ENCODE measurements at places on chromosomes 5 and 9.

DNA sequence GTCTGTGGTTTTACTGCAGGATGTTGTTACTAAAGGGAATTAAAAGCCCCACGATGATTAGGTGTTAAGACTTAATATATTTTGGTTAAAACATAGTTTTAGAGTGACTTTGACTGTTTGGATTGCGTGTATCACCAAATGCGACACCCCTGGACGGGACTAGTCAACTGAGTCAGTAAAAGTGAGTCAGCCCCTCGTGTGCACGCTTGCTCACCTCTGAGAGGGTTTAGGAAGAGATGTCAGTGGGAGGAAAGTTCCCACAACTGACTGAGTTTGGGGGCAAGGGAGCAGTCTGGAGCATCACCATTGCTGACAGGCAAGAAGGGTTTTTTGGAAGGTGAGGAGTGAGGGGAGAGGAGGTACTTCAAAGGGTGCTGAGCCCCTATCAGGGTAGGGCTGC is 14.4 kb upstream of the DMRT3 start:
- DNase-seq, result no peak

- DNase-seq, result no peak
Measured at GRCh38 chr5:172844577-172844838, 10.5 kb downstream of the ERGIC1 start.

DNA sequence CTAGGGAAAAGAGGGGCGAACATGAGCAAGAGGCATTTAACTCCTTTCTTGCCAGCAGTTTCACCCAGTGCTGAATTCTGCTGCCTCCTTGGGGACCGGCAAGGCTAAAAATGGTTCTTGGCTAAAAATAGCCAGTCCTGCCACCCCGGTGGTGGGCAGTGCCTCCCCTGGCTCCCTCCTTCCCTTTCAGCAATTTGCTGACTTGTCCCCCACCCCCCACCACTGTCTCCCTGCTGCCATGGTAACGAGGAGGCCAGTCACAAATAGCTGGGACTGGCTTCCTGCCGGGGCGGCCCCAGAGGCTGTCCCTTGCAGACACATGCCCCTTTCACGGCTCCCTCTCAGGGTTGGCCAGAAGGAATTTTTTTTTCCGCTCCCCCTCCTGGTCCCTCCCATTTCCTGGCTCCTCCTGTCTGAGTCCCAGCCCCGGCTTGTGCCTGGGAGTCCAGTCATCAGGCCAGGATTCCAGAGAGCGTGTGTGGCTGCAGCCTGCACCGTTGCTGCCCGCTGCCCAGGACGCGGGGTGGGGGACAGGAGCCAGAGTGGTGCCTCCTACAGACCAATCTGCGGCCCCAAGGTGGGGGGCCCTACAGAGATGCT is 130.3 kb downstream of the RGS3 start:
- DNase-seq, result peak; percentile 96

DNA sequence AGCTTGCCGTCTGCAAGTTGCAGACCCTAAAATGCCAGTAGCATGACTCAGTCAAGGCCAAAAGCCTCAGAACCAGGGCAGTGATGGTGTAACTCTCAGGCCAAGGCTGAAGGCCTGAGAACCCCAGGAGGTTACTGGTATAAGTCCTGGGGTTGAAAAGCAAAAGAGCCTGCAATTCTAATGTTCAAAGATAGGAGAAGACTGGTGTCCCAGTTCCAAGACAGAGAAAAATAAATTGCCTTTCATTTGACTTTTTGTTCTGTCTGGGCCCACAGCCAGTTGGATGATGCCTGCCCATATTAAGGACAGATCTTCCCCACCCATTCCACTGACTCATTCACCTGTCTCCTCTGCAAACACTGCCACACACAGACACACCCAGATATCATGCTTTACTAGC is 673.2 kb downstream of the CDH18 start:
- no peak for DNase-seq

DNA sequence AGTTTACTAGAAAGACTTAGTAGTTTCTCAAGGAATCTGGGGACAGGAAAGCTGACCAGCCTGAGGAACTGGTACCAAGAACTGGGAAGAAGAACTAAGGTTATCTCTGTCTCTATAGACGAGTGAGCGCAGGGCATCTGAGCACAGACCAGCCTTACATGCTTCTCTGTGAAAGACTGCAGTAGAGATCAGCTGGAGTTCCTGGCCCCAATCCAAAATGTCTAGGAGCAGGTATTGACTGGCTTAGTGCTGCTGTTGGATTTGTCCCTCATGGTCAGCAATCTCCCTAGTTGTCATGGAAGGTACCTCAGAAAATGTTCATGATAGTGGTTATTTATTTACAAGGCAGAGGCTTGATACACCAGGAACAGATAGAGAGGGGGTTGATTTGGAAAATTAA is 13.3 kb downstream of the NUP214 start:
- no peak for DNase-seq

GRCh38 chr5:134813827-134814226 is 31.9 kb upstream of the C5orf24 start:
- no peak for DNase-seq
